ENCODE measurements at places on chromosomes 11 and 22.

DNA sequence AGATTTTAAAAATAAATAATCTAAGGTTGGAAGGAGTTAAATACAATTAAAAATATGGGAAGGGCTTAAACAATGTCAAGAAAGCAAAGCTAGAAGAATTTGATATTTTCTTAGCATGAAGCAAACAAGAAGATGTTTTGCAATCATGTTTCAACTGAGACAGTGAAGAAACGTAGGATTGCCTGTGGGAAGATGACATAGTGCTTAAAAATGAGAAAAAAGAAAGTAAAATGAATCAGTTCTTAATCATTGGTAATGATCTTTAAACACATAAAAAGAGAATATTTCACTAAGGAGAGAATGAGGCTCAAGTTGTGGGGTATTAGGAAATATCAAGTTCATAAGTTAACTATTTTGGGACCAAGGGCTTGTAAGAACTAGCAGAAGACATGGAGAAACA, 855.0 kb downstream of the METTL15 start:
- DNase-seq = no peak

DNA sequence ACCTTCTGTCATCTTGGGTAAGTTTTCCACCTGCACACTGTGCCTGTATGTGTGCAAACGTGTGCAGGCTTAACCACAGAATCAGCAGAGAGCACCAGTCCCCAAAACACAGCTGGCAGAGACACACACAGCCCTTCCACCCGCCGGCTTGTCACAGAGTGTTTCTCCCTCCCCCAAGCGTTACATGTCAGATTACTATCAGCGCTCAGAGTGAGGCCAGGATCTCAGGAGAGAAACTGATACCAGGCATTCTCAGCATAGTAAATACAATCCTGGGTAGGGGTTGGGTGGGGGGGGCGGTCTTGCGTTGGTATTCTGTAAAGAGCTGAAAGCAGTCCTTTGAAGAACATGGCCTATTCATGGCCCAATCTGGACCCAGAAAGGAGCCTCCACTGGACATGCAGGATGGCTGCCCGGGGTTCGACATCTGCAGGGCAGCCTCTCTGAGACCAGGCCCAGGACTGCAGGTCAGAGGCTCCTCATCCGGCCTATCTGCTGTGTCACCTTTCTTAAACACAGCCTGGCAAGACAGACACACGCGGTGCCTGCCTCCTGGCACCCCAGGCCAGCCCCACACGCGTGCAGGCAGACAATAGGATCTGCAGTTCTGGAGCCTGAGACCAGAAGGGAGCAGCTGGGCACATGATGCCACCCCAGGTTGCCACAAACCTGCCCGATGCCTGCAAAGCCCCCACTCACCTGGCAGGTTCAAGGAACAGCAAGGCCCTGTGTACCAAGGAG, 1.7 kb downstream of the OSBPL5 start:
- DNase-seq = no peak

DNA sequence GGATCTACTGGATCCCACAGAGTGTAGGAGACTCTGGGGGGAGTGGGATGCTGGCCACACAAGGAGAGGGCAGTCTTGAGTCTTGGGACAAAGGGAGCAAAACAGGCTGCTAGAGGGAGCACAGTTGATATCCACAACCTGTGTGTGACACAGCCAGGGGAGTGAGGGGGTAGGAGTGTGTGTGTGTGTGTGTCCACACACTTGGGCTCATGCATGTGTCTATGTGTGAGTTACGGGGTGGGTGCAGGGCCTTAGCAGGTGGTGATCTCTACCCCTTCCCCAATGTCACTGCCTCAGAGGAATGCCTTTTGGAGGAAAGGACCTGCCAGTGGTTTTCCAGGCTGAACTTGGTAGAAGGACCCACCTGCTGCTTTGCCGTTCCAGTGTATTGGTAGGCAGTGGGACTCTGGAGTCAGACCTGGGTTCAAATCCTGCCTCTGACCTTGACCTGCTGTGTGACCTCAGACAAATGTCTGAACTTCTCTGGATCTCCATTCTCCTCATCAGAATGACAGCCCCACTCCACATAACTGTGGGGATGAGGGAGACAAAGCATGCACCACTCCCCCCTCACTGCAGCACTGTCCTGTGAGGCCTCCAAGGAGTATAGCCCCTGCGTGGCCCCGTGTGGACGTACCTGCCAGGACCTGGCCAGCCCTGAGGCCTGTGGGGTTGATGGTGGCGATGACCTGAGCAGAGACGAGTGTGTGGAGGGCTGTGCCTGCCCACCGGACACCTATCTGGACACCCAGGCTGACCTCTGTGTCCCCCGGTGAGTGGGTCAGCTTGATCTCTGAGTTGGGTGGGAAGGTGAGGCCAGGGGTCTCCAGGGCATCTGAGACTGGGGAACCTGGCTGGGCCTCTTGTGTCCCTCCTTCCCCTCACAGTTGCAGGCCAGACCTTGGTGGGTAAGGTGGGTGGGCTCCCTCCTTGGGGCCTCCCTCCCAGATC, 27.4 kb downstream of the OTOG start:
- no peak for DNase-seq

DNA sequence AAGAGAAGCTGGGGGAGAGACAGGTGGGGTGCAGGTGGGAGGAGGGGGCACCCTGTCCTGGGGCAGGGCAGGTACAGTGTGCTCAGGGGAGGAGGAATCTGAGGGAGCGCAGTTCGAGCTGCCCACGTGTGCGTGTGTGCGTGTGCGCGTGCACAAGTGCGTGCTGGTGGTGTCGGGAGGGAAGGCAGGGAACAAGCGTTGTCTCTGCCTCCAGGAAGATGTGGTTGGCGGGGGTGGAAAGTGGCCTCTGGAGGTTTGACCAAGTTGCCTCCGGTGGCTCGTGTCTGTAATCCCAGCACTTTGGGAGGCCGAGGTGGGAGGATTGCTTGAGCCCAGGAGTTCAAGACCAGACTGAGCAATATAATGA, 49.9 kb upstream of the THY1 start:
- no peak for DNase-seq

DNA sequence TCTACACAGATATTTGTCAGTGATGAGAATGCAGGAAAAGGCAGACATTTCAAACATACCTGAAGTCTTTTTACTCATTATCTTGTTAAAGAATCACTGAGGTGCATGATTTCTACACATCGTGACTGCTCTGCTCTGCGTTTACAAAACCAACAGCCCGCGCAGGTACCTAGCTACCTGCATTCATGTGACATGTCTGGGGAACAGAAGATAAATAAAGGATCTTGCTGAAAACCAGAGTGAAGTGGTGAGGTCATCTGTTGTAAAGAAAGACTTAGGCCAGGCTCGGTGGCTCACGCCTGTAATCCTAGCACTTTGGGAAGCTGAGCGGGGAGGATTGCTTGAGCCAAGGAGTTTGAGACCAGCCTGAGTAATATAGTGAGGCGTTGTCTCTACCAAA, 15.7 kb downstream of the ASPHD2 start:
- no peak for DNase-seq
